Left hindlimb (tissue), 1 donor: ENCODE measurements at places on chromosomes 5 and 9.

DNA sequence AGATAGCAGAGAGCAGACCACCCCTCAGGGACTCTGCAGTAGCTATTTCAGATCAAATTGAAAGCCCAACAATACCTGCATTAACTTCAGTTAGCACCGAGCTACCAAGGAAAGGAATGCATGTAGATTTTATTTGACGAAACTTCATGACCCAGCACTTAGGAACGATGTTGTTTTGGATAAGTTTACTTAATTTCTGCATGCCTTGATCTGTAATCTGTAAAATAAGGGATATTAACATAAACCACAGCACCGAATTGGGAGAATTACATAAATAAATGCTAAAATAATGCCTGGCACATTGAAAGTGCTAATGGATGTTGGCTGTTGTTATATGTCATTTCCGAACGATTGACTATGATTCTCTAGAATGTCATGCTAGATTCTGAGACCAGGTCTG, 435.8 kb upstream of the CLINT1 start:
- DNase-seq = no peak

- DNase-seq = no peak
Observed at GRCh38 chr5:65141493-65141892, 340.2 kb downstream of the ADAMTS6 start.

DNA sequence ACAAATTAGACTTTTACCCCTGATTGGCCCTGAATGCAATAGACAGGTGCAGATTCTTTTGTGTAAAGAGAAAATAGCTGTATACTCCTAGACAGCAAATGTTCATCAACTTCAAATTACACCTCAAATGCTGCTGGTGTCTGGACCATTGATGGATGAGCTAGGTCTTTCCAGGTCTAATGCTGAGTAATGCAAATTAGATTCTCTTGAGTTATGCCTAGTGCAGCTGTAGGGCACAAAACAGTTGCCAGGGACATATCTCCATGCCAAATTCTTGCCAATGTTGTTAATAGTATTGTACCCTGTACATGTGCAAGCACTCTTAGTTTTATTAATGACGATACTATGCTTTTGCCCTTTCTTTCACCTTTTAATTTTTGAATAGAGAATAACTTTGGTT, 72.3 kb upstream of the CNTLN start:
- no peak for DNase-seq

DNA sequence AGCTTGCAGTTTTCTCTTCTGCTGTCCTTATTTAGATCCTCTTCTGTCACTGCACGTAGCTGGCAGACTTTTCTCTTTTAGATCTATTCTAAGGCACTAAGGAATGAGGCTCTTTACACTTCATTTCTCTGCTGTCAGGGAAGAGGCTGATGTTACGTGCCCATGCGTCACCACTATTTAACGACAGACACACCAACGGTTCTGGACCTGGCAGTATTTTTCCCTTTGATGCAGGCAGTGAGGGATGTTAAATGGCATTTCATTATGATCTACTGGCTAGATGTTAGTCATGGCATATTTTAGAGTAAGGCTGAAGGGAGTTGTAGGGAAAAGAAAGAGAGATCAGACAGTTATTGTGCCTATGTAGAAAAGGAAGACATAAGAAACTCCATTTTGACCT, 8.2 kb upstream of the CRHBP start:
- DNase-seq = no peak

DNA sequence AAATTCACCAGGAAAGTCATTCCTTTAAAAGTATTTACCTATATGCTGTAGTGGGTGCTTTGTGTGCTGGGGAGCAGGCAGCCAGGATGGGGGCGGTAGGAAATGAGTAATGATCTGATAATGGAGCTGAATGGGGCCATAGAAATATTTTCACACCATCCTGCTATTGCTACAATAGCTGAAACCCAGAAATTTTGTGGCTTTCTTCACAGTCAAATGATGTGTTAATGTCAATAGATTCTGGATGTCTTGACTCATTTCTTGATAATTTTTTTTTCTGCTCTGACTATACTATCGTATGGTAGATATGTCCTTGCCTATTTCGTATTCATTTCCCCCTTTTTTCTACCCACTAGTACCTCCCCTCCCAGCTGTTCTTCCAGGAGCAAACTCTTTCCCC, 59.5 kb downstream of the RORB start:
- no peak for DNase-seq

GRCh38 chr5:150266871-150267291, 22.7 kb downstream of the CAMK2A start:
- peak; percentile 76 for DNase-seq

GRCh38 chr5:87136096-87136495, 131.6 kb upstream of the RASA1 start:
- no peak for DNase-seq

- DNase-seq = no peak
Observed at GRCh38 chr5:81154725-81155124, 78.4 kb upstream of the CKMT2 start.

DNA sequence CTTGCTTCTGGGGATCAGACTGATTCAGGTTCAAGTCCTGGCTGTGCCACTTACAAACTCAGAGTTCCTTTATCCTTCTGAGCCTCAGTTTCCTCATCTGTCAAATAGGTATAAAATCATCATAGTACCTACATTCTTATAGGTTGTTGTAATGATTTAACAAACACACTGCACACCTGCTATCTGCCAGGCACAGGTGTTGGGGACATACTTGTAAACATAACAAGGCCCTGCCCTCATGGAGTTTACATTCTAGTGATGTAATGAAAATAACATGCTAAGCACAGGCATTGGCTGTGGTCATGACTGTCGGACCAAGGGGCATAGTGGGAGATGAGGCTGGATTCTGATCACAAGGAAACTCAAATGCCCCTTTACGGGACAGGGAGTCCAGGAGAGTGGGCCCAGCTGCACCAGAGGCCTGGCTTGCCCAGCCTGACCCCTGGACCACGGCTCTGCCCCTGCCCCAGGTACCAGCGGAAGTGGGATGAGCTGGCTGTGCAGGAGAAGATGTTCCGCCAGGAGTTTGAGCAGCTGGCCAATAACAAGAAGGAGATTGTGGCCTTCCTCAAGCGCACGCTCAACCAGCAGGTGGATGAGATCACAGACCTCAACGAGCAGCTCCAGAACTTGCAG, 2.3 kb downstream of the CFAP157 start:
- no peak for DNase-seq

DNA sequence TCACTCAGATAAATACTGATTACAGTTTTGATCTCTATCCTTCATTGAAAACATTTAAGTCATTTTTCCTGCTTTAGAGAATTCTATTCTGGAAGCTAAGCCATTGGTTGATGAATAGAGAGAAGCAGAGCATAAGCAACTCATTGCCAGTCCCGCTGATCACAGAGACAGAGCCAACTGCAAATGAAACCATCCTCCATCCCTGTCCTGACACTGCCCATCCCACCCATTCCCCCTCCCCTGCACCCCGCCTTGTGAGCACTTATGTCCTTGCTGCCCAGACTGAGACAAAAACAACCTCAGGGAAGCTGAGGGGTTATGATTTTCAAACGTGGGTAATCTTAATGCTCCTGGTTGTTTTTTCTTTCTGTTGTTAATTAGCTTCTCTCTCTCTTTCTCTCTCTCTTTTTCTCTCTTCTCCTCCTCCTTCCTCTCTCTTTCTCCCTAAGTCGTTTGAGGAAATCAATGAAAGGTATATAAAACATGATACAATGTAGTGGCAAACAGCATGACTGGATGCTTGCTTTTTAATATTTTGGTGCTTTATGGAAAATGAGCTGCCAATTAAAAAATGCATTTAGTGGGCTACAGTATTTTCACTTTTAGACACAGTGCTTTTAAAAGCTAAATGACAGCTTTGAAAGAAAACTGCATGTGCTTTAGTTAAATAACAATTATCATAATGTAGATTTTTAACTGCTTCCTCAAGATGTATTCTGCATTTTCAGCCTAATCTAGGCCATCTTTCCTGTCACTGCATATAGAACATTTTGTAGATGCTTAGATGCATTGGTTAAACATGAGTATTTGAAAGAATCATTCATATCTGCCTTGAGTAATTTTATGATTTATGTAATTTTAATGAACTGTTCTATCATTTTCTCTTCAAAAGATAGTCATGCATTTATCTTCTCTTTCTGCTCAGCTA, 57.3 kb downstream of the CMYA5 start:
- no peak for DNase-seq

- no peak for DNase-seq
Observed at GRCh38 chr5:65076251-65076869, 307.6 kb downstream of the CWC27 start.

GRCh38 chr5:135034236-135034962, 371 bp upstream of the PITX1 start:
- DNase-seq = peak; percentile 89

- no peak for DNase-seq
Observed at GRCh38 chr5:33927685-33928084, 8.5 kb upstream of the RXFP3 start.

DNA sequence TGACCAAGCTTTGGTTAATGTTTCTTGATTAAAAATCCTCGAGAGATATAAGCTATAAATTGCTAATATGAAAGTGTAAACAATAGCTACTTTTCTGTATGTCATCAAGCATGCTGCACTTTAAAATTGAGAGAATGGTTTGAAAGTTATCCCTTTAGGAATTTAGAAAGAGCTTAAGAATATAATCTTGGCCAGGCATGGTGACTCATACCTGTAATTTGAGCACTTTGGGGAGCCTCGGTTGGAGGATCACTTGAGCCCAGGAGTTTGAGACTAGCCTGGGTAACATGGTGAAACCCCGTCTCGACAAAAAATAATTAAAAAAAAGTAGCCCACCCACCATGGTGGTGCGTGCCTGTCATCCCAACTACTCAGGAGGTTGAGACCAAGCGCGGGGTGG, 12.2 kb upstream of the MROH2B start:
- DNase-seq = no peak

- no peak for DNase-seq
Observed at GRCh38 chr9:126581893-126582292, 31.8 kb upstream of the LMX1B start.

DNA sequence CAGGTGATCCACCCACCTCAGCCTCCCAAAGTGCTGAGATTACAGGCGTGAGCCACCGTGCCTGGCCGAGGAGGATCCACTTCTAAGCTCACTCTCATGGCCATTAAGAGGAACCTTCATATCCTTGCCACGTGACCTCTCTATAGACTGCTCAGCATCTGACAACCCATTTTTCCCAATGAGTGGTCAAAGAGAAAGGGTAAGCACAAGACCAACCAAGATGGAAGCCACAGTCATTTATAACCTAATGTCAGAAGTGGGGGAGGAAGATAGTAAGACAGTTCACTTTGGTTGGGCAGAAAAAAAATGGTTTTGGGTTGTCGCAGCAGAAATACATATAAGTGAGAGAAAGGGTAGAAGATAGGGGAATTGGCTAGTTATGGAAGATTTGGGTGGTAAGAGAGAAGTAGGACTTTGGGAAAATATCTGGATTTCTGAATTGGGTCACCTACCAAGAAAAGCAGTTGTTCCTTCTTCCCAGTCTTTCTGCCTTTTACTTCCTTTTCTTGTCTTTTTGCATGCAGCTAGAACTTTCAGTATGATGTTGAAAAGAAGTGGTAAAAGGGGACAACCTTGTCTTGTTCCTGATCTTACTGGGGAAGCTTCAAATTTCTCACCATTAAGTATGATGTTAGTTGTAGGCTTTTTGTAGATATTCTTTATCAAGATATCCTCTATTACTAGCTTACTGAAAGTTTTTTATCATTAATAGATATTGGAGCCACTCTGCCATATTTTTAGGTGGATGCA, 15.6 kb downstream of the SNX2 start:
- DNase-seq = no peak

- no peak for DNase-seq
Observed at GRCh38 chr5:143558048-143558447, 154.6 kb upstream of the NR3C1 start.

DNA sequence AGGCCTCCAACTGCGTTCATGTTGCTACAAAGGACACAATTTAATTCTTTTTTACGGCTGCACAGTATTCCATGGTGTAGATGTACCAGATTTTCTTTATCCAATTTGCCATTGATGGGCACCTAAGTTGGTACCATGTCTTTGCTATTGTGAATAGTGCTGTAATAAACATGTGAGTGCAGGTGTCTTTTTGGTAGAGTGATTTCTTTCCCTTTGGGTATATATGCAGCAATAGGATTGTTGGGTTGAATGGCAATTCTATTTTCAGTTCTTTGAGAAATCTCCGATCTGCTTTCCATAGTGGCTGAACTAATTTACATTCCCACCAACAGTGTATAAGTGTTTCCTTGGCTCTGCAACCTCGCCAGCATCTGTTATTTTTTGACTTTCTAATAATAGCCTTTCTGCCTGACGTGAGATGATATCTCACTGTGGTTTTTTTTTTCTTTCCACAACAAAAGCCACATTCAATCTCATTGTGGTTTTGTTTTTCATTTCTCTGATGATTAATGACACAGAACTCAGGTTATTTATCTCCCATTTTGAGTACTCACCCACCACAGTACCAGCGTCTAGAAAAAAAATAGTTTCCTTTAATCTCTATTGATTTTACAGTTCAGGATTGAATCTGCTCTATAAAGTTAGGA, 21.9 kb downstream of the ARRDC3 start:
- DNase-seq = no peak

- DNase-seq = no peak
Observed at GRCh38 chr5:12250454-12250853, 346.2 kb upstream of the CTNND2 start.
